ENCODE measurements at places on chromosomes 3 and 15. TPM values are rescaled to one million over a fixed set of nuclear protein-coding genes. Genes with fewer than 3 reads are reported as not detected.

The AVEN gene
- total RNA-seq: 25.3 TPM

The SUSD5 gene
- total RNA-seq: 0.80 TPM

DNA sequence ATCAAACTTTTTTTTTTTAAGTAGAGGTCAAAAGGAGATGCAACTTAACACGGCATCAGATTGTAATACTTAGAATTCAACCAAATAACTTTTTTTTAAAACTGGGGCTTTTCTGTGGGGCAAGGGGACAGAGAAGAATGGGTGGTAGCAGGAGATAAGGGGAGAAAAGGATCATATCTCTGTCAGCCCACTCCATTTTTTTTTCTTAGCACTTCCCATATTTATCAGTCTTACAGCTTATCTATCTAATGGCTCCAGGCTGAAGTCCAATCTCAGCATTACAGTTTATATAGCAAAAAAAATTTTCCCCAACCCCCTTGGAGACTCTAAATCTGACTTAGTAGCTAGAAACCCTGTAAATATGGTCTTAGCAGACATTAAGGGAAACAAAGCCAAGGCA lies 69.3 kb downstream of the PIK3R4 start:
- no peaks in the 10 kb centered on the region for H3K4me1 ChIP-seq
- DNase-seq: no peak
- H3K4me3 ChIP-seq: no peak overlapping the region
- H3K27ac ChIP-seq: no peak overlapping the region
- no peaks in the 10 kb centered on the region for H3K27me3 ChIP-seq
- peaks cover 78% of the 10 kb centered on the region for H3K36me3 ChIP-seq

- no peak for DNase-seq
- no peak overlapping the region for H3K4me3 ChIP-seq
- no peak overlapping the region for H3K27ac ChIP-seq
- H3K36me3 ChIP-seq: no peaks in the 10 kb centered on the region
- H3K27me3 ChIP-seq: no peaks in the 10 kb centered on the region
Measured at GRCh38 chr3:107592073-107592472, 69.3 kb downstream of the BBX start.
